T follicular helper cell (primary cell): ENCODE measurements at places on chromosomes 13 and 19.

DNA sequence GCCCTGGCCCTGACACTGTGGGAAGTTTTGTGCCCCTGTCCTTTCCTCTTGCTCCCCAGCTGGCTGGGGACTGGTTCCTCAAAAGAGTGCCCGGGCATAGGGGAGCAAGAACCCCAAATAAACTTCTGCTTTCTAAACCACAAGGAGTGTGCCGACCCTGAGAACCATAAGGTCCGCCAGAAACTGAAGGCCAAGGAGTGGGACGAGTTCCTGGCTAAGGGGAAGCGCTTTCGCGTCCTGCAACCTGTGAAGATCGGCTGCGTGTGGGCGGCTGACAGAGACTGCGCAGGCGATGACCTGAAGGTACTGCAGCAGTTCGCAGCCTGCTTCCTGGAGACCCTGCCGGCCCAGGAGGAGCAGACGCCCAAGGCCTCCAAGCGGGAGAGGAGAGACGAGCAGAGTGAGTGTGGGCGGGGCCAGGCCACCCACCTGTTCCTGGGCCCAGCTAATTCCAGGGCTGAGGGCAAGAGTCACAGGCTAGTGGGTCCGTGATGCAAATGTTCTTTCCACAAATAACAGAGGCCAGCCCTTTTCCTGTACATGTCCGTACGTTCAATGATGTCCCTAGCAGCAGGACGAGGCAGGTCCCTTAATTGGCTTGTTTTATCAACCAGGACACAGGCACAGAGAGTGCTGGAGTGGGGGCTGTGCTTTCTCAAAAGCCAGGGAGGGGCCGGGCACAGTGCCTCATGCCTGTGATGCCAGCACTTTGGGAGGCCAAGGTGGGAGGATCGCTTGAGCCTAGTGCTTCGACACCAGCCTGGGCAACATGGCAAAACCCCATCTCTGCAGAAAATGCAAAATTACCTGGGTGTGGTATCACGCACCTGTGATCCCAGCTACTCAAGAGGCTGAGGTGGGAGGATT is 25.6 kb downstream of the UBXN6 start:
- DNase-seq, result no peak

DNA sequence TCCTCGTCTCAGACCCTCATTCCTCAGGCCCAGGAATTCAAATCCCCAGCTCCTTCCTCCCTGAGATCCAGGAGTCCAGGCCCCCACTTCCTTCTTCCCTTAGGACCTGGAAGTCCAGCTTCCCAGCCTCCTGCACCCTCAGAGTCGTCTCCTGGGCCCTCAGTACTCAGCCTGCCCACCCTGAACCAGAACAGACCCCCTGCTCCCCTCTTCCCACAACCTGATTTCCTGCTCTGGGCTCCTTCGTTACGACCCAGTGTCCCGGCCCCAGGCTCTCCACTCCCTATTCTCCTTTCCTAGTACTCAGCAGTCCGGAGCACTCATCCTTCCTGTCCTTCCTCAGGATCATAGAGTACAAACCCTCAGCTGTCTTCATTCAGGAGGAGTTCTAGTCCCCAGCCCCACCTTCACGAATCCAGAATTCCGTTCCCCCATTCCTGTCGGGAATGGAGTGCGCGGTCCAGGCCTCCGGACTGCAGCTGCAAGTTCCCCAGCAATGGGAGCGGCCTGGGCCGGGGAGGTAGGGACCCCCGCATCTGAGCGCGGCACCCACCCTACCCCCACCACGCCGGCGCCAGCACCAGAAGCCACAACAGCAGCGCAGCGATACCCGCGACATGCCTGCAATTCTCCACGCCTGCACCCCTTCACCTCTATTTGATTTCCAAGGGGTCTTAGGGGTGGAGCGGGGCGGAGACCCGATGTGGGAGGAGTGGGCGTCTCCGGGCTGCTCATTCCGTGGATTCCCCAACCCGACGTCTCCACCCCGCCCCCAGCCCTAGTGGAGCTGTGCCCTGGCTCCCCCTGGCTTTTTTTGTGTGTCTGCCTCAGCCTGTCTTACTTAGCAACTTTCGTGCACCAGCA is 12.7 kb downstream of the EGLN2 start:
- no peak for DNase-seq

- peak; percentile 33 for DNase-seq
These were observed 91.4 kb upstream of the CACNA1A start for GRCh38 chr19:13597640-13598039.

DNA sequence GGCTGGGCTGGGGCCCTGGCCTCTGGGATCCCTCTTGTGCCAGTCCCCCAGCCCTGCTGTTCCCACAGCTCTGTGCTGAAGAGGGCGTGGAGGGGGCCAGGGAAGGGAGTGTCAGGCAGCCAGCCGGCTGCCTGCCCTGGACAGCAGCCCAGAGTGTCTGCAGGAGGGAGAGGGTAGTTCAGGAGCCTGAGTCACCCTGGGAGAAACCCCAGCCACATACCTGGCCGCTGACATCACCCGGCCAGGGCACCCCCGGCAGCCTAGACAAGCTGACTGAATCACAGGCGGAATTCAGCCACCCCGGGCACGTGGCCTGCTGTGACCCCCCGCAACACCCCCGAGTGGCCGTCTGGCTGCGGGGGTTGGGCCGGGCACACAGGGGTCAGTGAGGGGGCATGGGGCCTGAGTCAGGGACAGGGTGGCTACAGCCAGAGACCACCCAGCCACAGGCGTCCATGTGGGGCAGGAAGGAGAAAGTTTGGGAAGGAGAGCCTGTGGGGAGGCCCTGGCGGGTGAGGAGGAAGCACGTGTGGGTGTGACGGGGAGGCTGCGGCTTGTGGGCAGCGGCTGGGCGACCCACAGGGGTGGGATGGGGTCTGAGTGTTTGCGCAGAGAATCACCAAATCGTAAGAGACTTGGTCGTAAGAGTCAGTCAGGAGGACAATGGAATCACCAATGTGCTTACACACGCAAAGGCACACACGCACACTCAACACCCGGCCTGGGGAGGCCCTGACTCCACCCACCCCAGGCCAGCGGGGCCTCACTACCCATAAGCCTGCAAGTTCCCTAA is 11.9 kb upstream of the FOSB start:
- DNase-seq, result no peak

DNA sequence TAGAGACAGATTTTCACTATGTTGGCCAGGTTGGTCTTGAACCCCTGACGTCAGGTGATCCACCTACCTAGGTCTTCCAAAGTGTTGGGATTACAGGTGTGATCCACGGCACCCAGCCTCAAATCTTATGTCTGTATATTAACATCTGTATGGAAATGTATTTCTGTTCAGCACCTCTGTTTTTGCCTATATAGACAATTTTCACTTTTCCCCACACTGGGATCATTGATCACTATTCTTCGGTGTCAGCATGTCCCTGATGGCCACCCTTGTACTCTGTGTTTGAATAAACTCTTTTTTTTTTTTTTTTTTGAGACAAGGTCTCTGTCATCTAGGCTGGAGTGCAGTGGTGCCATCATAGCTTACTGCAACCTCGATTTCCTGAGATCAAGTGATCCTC is 3.2 kb upstream of the ZNF627 start:
- no peak for DNase-seq

- no peak for DNase-seq
These were observed 284.4 kb downstream of the ZNF536 start for GRCh38 chr19:30656520-30657100.

- DNase-seq, result no peak
These were observed 21.5 kb downstream of the CPT1C start for GRCh38 chr19:49712397-49712859.

DNA sequence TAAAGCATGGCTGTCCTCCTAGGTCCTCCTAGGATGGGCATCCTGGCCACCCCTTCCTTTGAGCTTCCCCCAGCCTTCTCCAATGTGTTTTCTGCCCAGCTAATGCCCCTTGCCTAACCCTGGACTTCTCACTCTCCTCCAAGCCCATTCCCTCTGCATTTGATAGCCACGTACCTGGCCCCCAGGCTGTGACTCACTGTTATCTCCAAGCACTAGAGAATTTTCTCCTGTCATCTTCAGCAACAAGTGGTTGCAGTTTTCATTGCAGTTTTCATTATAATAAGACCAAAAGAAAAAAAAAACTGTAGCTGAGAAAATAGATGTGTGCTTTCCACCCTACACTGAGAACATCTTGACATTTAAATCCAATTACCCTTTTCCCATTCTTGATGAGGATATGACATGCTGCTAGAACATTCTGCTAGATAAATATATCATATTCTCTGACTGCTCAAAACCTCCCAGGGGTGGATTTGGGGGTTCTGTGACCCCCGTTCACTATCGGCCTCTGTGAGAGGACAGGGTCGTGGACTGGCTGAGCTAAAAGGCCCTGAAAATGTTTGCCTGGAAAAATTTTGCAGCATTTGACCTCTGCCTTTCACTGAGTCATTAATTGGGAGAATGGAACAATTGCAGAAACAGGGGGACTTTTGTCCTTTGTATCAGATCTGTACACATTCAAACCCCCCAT is 58.8 kb upstream of the KCTD15 start:
- DNase-seq, result no peak

GRCh38 chr19:53576941-53577653 is 39.2 kb downstream of the ZNF331 start:
- DNase-seq, result no peak

- no peak for DNase-seq
These were observed 13.0 kb downstream of the FFAR2 start for GRCh38 chr19:35461060-35461459.

DNA sequence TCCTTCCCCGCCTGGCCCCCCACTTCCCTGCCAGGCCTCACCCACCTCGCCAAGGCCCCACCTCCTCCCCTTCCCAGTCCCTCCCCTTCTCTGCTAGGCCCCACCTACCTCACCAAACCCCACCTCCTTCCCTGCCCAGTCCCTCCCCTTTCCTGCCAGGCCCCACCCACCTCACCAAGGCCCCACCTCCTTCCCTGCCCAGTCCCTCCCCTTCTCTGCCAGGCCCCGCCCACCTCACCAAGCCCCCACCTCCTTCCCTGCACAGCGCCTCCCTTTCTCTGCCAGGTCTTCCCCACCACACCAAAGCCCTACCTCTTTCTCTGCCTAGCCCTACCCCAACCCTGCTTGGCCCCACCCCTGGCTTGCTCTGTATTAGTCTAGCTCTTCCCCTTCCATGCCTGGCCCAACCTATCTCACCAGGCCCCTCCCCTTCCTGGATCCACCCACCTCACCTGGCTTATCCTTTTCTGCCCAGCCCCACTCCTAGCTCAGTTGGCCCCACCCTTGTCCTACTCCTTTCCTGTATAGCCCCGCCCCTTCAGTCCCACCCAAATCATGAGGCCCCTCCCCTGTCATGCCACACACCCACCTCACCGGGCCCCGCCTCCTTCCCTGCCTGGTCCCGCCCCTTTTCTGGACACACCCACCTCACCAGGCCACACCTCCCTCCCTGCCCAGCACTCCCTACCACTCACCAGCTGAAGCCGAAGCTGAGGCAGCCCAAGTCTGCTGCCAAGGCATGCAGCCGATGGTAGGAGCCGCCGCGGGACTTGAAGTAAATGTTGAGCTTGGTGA is 16.2 kb downstream of the CERS1 start:
- no peak for DNase-seq

DNA sequence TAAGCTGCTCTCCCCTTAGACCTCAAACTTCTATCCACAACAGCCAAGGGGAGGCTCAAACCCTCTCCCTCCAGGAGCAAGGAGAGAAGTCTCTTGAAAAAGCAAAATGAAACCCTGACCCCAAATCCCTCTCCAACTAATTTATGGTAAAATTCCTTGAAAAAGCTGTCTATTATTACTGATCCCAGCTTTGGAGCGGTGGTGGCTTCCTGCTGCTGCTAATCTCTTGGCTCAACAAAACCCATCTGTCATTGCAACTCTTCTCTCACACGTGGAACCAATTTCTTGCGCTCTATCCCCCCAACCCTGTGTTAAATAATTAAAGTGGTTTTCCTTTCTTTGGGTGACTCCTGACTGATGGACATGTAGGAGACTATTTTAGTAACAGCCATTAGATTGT is 64.1 kb upstream of the OXGR1 start:
- DNase-seq, result no peak
